ENCODE measurements at places on chromosomes 11 and 22.

GRCh38 chr11:6586434-6587359, 16.7 kb downstream of the RRP8 start:
- no peak for DNase-seq

GRCh38 chr22:27348634-27349033, 452.9 kb downstream of the MN1 start:
- no peak for DNase-seq

- no peak for DNase-seq
Observed at GRCh38 chr22:44063462-44064371, 39.6 kb downstream of the PARVB start.

DNA sequence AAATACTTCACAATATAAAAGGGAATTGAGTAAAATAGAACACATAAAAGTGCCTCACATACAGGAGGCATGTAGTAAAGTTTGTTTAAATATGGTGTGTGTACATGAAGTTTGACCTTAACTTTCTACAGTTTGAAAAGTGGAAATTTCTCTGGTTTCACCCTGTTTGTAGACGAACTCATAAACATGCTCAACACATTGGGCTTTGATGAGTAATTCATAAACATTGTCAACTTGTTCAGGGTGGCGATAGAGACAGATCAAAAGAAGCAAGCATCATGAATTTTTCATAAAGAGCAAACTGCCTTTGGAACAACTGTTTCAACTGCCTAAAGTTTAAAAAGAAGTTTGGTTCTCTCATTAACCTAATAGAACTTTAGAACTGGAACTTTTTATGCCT, 9.1 kb downstream of the SLN start:
- DNase-seq: no peak

DNA sequence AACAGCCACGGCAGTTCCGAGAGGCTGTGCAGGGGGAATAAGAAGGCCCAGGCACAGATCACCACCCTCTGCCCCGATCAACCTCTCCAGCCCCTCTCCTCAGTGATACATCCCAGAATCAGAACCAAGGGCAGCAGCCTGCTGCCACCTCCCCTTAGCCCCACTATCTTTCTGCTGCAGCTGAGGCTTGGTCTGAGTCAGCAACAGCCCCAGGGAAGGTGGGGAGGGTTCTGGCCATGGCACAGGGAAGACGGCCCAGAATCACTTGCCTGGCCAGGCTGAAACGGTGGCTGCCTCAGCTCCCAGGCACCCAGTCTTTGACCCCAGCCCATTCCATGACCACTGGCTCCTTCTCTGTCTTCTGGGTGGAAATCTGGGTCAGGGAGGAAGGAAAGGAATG, 2.3 kb downstream of the CHID1 start:
- DNase-seq: no peak

GRCh38 chr11:94271885-94272372, 32.5 kb upstream of the IZUMO1R start:
- no peak for DNase-seq

DNA sequence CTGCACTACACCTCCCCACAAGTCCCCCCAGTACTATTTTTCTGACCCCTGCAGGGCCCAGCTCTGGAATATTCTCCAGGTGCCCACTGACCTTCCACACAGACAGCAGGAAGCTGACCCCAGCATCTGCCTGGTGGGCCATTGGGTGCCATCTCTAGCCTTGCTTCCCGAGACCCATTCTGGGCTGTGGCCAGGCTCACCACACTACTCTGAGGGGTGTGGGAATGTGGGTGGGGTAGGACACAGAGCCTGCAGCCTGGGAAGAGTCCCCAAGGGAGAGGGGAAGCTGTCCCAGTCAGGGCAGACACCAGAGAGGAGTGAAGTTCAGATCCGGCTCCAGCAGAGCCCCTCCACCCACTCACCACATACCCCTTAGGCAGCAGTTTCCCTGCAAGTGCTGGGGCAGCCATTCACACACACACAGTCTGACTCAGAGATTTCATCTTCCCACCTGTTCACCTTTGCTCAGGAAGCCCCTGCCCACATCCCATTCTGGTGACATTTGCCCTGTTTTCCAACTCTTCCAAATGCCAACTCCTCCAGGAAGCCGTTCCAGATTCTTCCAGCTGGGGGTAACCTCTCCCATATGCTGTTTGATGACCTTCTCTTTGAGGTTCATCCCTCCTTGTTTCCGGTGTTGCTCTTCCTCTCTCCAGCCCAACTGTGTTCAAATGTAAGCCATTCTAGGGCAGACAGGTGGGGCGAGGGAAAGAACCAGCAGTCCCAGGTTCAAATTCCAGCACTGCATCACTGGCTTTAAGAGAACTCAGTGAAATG, 1.9 kb downstream of the SLCO2B1 start:
- DNase-seq: no peak

DNA sequence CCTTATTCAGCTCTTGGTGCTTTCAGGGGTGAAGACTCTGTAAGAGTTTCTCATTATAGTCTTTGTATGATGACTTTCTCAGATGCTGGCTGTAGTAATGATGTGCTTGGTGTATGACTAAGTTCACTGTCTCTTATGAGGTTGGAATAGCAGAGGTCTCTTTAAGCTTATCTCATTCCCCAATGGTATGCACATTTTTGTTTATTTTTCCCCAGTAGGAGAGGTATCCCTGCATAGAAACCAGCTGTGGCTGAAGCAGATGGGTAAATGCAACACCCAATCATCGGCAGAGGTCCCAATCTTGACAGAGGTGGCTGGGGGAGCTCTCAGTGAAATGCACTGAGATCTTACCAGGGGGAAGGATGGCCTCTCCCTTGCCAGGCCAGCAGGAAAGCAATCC, 34.6 kb downstream of the BBOX1 start:
- no peak for DNase-seq

- no peak for DNase-seq
Observed at GRCh38 chr22:49281467-49282340, 546.0 kb downstream of the BRD1 start.

DNA sequence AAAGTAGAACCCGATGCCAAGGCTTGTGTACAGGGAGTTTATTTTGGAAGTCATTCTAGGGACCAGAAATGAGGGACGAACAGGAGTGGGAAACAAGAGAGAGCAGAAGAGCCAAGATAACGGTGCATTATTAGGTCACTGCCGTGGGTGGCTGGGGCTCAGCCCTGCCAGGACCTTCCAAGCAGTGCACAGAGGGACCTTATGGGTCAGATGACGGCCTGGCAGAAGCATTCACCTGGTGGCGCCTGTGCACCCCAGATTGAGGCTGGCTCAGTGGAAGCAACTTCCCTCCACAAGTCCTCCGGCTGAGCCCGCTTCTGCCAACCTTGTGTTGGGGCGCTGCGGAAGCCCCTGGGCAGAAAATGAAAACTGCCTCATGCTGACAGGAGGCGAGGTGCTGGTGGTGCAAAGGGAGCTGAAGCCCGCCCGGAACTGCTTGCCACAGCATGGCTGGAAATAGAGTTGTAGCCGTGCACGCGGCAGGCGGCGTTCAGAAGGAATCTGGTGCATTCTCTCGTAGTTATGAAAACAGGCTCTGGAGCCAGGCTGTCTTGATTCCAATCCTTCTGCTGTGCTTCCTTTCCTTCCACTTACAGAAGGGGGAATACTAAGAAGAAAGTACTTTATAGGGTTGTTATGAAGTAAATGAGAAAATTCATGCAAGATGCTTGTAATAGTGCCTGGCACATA, 22.2 kb upstream of the TP53I11 start:
- DNase-seq: no peak

- no peak for DNase-seq
Observed at GRCh38 chr11:64298966-64299846, 952 bp upstream of the CATSPERZ start.

DNA sequence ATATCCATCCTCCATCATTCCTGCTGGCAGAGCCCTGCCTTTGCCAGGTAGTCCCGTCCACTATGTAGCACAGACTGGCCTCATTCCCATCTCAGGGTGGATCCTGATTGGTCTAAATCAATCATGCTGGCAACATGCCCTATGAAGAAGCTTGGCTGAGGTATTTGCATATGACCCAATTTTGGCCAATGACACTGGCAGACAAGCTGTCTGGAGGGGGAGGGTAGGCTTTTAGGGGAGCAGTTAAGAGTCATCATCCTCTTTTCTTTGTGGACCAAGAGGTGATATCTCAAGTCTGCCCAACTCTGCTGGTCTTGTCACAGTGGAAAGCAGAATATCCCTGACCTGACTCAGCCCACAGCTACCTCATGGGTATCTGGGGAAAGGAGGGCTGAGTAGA, 5.1 kb downstream of the CCDC89 start:
- no peak for DNase-seq

GRCh38 chr11:8834379-8834778, 76.6 kb upstream of the AKIP1 start:
- no peak for DNase-seq

DNA sequence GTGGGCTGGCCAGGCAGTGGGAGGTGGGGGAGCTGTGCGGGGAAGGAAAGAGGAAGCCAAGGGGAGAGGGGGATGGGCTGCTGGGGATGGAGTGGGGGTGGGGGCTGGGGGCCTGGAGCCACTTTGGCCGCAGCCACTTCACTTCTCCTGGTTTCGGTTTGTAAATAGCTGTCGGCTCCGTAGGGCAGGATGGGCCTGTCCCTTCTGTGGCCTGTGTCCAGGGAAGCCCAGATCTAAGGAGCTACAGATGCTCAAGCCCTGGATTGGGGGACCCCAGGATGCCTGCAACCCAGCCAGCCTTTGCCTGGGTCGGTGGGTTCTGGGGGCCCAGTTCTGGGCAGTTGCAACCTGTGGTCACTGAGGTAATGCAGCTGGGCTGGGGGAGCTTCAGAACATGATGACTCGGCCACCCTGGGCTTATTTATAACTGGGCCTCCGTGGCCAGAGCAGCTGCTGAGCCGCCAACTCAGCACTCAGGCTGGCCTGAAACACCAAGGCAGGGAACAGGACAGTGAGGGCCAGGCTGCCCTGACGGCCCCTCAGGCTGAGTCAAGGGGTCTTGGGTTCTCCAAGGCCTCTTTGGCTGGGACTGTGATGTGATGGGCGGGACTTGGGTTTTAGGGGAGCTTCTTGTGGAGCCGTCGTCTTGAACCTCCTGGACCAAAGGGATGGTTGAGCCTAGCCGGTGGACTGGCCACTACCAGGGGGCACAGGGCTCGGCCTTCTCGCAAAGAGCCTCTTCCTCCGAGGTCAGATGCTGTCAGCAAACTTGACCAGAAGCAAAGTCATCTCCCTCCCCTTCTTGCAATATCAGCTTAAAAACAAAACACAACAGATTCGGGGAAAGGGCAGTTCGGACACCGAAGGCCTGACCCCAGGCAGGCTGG, 15.0 kb upstream of the SLC39A13 start:
- DNase-seq: no peak

GRCh38 chr22:37758694-37759093, 49.0 kb upstream of the GCAT start:
- DNase-seq: no peak

GRCh38 chr11:2844116-2844842, 41.3 kb downstream of the CDKN1C start:
- no peak for DNase-seq

DNA sequence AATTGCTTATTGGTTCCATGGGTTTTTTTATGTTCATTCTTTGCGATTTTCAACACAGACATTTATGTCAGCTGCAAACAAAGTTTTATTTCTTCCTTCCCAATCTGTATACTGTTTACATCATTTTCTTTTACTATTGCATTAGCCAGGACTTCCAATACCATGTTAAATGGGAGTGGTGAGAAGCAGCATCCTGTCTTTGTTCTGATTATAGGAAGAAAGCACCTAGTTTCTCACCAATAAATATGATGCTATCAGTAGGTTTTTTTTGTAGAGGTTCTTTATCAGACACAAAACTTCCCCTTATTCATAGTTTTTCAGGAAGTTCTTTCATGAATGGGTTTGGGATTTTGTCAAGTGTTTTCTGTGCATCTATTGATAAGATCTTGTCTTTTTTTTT, 28.0 kb upstream of the OR8B8 start:
- no peak for DNase-seq

GRCh38 chr11:91768783-91769182, 455.8 kb upstream of the FAT3 start:
- DNase-seq: no peak

- DNase-seq: no peak
Observed at GRCh38 chr11:10651656-10652361, 41.7 kb downstream of the IRAG1 start.

DNA sequence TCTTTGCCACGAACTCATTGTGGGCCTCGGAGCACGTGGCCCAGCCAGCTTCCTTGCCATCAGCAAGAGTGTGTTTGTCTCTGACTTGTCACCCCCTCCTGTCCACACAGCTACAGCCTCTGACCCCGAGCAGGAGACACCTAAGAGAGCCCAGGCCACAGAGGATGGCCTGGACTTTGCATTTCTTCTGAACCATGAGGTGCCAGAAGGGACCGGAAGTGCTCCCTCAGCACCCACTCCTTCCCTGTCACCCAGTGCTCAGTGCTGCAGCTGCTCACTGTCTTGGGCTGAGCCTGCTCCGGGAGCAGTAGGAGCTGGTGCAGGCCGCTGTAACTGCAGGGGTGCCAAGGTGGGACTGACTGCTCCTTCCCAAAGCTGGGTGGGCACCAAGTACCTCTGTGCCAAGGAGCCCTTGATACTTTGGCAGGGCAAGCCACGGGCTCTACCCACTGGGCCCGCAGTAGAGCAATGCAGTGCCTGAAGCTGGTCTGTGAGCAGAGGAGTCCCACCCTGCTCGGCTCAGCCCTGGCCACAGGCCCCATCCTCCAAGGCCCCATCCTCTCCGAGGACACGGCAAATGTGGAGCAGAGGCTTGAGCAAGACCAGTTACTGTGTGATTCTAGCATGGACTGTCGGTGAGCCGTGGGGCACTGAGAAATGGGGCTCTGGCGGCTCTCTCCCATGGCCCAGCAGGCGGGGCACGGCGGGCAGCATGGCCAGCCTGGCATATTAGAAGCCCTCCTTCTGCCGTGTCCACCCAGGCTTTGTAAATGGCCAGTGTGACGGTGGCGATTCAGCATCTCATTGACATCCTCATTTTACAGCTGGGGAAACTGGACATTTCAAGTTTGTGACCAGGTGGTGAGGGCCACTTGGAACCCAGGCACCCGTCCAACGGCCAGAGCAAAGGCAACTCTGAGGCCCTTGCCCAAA, 6.3 kb downstream of the GRK2 start:
- peak; percentile 58 for DNase-seq

DNA sequence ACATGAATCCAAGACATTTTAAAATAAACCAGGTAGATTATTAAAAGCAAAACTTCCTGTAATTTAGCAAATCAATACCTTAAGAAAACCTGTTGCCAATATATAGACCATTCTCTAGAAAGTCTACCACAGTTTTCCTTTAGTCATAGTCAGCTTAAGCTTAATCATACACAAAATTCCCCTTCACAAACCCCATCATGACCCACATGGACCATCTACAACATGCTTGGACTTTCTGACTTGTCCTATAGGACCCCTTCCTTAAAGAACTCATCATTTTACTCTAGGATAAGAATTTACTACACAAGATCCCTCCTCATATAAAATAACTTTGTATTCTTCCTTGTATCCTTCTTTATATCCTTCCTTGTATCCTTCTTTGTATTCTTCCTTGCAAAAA, 16.2 kb upstream of the RNASEH2C start:
- DNase-seq: no peak

GRCh38 chr22:37896181-37896592, 9.9 kb upstream of the MICALL1 start:
- peak; percentile 79 for DNase-seq

Data from activated naive CD4-positive, alpha-beta T cell treated with anti-CD3 and anti-CD28 coated beads, Interleukin-2, amount 10 ng/mL, durations not matched to agents 7 days and 5 days (primary cell).